ENCODE measurements at places on chromosomes 7 and 10.

- no peak for DNase-seq
These were observed 178.9 kb downstream of the SRPK2 start for GRCh38 chr7:105209870-105210269.

DNA sequence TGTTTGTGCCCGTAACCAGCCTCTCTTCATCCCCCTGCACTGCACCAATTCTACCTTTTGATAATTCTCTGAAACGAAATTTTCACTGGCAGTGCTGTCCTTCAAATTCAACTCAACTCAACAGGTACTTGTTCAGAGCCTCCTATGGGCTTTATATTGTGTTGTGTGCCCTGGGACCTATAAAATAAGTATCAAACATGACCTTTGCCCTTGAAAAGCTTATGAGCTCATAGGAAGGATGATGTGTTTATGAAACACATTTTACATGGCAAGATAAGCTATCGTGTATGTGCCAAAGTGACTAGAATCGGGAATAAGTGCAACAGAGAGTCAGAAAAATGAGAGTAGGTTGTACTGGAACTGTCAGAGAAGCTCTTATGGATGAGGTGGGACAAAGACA lies 923.5 kb downstream of the LRMDA start:
- no peak for DNase-seq

- no peak for DNase-seq
These were observed 7.3 kb downstream of the RP9 start for GRCh38 chr7:33101906-33102305.

DNA sequence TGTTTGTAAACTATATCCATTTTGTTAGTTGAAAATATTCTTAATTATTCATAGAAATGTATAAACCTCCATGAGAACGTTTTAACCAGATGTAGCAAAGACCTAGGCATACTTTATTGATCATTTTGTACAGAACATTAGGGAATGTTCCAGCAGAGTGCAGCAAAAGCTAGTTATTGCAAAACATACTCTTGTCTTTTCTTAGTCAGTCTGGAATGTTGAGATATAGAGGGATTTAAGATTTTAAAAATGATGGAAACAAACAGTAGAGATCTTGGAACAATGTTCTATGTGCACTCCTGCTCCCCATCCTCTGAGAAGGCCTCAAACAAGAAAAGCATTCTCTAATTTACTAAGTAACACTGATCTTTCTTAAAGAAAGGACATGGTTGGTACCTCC lies 292.1 kb downstream of the BBS9 start:
- peak; percentile 19 for DNase-seq

GRCh38 chr10:130146042-130146441 lies 9.9 kb downstream of the GLRX3 start:
- no peak for DNase-seq

GRCh38 chr7:28986765-28987110 lies 28.6 kb upstream of the TRIL start:
- DNase-seq: peak; percentile 88

GRCh38 chr10:96395931-96396877 lies 37.4 kb upstream of the OPALIN start:
- DNase-seq: peak; percentile 62

DNA sequence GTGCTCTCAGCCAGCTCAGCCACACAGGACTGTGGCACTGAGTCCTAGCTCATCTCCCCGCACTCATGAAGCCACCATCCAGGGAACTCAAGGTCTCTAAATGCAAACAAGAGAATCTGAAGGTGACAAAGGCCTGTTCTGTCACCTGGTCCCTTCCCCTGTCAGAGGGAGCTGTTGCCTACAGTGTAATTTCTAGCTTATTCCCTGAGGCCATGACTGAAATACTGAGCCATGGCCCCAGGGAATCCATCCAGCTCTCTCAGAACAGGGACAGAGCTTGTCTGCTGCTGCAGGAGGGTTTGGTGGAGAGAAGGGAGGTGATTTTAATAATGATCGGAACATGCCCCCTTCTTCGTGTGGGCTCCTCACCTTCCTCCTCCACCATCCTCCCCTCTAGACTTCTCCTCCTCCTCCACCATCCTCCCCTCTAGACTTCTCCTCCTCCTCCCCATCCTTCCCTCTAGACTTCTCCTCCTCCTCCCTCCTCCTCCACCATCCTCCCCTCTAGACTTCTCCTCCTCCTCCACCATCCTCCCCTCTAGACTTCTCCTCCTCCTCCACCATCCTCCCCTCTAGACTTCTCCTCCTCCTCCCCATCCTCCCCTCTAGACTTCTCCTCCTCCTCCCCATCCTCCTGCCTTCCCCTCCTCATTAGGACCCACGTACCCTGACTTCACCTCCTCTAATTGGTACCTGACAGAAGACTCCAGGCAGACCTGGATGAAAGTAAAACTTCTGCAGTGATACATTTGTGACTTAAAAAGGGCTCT lies 338.0 kb upstream of the MKI67 start:
- peak; percentile 36 for DNase-seq

Measured in fibroblast of skin of right biceps (primary cell).